ENCODE measurements at places on chromosomes 12 and 14.

DNA sequence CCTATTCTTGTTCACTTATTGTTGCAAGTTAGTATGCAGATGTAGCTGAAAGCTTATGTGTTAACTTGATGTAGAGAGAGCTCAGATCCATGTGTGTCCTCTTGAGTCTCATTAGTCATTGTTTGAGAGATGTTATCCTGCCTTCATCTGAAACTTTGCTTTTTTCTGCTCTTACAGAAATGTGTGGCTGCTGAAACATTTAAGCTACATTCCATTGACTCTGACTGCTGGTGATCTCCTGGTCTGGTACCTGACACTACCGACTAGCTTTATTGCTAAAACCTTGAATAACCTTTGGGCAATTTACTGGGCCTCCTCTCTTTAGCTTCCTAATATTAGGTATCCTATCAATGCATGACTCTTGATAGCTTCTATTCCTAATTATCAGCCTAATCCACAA lies 705.6 kb upstream of the FOXG1 start:
- peak; percentile 30 for DNase-seq

DNA sequence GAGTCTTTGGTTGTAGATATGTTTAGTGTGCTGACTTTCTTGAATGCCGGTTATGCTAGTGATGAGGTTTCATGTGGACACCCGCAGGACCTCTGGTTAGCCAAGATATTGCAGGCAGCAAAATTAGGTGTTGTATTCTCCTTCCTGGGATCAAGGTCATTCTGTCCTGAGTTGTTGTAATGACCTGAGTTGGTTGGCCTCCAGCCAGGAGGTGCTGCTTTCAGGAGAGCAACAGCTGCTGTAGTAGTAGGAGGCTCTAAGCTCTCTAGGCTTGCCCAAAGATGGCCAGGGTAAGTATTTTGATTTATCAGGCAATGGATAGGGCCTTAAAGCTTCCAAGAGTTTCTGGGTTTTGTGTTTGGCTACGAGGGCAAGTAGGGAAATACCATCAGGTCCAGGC lies 56.0 kb upstream of the BDKRB2 start:
- no peak for DNase-seq

- DNase-seq = peak; percentile 31
Measured at GRCh38 chr12:100823963-100824362, 29.4 kb downstream of the ANO4 start.

DNA sequence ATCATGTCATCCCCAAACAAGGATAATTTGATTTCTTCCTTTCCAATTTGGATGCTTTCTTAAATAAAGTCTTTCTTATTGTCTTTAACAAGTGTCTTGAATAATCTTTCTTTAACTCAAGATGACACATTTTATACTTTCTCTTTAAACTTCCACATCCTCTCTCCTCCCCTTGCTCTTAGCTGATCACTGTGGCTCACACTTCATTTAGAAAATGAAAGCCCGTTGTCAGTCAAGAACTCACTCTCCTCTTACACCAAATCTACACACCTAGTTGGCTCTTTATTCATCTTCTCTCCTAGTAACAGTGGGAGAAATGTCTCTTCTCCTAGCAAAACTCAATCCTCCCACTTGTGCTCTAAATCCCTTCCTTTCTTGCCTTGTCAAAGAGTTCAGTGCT lies 10.4 kb upstream of the RMST start:
- DNase-seq = no peak

DNA sequence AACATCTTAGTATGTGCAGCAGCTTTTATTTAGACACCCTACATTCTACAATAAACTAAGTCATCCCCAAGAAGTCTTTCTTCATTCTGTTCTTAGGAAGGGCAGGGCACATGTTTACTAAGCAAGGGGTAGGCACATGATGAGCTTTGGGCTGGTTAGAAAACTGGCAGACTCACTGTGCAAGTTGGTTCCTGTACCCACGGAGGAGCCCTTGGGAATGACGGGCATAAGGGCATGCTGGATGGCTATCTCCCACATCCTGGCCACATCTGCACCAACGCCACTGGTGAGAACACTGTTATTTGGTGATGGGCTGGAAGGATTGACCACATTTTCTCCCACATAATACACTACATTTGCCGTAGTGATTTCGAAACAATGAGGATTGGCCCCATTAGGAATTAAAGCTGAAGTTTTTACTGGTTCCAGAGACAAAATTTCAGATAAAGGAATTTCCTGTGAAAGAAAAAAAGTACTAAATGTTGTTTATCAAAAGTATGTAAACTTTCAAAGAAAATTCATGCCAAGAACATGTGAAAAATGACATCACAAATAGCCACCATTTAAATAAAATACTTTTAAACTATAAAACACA lies 297.0 kb downstream of the PRKD1 start:
- DNase-seq = no peak

DNA sequence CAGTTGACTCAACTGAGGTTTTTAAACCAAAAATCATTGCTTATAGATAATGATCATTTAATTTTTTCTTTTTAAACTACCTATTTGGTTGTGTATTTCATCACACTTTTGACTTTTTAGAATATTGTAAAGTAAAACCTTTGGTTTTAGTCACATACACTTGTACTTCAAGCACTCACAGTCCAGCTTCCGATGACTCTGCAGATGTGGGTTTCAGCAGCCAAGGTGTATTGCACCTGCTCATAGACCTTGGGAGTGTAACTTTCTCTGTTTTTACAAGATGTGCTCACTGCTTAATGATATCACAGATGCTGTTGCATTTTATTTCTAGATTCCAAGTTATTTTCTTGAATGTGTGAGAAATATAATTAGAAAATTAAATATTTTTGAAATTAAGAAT lies 188.3 kb upstream of the SLC38A2 start:
- no peak for DNase-seq

GRCh38 chr12:774051-774614 lies 21.8 kb downstream of the WNK1 start:
- no peak for DNase-seq

GRCh38 chr12:120101182-120101581 lies 15.4 kb downstream of the RAB35 start:
- peak; percentile 27 for DNase-seq

DNA sequence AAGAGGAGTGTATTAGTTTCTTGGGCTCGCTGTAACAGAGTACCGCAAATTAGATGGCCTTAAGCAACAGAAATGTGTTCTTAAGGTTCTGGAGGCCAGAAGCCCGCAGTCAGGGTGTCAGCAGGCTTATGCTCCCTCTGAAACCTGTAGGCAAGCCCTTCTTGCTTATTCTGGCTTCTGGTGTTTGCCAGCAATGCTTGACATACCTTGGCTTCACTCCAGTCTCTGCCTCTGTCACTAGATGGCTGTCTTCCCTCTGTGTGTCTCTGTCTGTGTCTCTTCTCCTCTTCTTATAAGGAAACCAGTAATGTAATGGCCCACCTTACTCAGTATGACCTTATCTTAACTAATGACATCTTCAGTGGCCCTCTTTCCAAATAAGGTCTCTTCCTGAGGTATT lies 85.1 kb downstream of the DERA start:
- DNase-seq = peak; percentile 65

- peak; percentile 7 for DNase-seq
Measured at GRCh38 chr12:15088105-15088504, 115.3 kb downstream of the PDE6H start.

GRCh38 chr12:12467688-12468261 lies 94.9 kb downstream of the DUSP16 start:
- peak; percentile 69 for DNase-seq

DNA sequence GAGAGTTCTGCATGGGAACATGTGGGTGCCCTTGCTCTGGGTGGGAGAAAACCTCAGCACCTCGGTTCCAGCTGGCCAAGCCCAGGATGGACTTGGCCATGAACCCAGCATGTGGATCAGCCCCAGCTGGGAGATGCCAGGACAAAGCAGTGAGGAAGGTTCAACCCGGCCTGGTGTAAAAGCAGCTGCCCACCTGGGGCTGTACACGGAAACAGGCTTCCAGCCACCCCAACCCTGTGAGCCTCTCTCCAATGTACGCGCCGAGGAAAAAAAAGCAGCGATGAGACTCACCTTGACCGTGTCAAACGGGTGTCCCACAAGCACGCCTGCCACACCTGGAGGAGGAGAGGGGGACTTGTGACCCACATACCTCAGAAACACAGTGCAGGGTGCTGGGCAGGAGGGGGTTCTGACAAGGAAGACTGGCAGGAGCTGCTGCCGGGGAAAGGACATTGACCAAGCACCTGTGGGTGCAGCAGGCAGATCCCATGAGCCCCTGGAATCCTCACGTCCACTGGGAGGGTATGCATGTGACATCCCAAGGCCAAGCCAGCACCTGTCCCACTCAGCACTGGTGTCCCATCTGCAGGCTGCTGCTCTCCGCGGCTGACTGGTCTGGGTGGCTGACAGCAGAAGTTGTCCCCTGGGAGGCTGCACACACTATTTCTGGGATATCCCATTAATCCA lies 7.5 kb downstream of the SLC25A29 start:
- DNase-seq = no peak

GRCh38 chr12:67284561-67284960 lies 15.4 kb downstream of the CAND1 start:
- no peak for DNase-seq

DNA sequence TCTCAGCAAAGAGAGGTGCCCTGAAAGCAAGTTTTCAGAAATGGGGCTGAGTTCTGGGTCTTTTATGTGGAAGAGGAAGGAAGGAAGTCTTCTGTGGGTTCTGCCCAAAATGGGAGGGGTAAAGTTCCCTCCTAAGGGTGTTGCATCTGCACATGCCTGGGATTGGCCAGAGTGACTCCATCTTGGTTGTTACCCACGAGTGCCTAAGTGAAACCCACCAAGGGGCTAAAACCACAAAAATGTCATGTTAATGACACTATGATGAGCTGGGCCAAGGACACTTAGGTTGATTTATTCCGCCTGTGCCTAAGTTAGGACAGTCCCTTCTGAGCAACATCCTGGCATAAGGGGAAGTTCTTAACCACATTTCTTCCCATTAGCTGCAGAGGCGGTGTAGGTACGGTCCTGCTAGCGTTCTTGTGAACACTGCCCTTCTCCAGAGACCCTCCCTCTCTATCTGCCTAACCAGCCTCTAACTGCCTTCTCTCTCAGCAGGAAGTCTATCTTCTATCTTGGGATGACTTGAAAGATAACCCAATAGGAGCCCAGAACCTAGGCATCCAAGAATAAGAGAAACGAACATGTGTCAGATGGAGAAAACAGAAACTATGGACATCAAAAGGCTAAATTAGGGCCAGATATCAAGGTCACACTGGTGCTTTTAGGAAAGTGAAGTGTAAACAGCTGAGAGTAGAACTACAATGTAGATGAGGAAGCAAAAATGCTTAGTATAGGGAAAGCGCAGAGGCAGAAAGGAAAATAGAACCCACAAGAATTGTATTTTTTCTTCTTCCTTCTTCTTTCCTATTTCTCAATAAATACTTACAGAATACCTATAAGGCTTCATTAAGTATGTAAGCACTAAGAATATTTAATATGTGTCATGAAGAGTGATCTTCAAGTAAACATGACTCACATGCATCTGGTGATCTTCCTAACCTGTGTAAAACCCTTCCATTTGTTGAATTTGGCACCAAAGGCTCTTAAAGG lies 104.2 kb upstream of the AMN1 start:
- no peak for DNase-seq

GRCh38 chr14:104724407-104724980 lies 465 bp downstream of the ADSS1 start:
- no peak for DNase-seq

DNA sequence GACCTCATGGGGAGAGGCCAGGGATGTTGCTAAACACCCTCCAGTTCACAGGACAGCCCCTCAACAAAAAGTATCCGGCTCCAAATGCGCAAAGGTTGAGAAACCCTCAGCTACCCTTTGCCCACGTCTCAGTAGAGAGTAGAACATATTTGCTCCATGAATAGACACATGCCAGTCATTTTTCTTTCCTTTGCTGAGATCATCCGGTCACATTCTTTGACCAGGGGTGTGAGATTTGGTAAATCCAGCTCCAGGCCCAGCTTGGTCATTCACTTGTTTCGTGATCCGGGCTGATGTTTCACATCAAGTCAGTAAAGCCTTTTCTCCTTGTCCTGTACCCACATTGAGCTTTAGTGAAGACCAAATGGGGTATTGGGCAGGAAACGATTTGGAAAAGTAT lies 83.6 kb upstream of the LHX5 start:
- no peak for DNase-seq

DNA sequence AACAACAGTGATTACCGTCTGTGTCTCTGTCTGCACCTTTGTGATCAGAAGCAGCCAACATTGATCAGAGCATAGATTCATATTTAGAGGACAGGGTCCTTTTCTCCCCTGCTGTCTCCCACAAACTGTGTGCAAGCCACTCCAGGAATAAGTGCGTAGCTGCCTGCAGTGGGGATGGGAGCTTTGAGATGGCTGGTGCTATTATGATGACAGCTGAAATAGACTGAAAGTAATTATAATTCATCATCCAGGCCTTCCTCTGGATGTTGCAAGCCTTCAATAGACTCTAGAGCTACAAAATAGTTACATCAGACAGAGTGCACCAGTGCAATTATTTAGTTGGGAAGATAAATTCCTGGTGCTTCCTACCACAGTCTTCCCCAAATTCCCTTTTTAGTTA lies 68.1 kb downstream of the BORCS5 start:
- no peak for DNase-seq

All from astrocyte of the hippocampus (primary cell).